ENCODE measurements at places on chromosomes 1 and 21.

DNA sequence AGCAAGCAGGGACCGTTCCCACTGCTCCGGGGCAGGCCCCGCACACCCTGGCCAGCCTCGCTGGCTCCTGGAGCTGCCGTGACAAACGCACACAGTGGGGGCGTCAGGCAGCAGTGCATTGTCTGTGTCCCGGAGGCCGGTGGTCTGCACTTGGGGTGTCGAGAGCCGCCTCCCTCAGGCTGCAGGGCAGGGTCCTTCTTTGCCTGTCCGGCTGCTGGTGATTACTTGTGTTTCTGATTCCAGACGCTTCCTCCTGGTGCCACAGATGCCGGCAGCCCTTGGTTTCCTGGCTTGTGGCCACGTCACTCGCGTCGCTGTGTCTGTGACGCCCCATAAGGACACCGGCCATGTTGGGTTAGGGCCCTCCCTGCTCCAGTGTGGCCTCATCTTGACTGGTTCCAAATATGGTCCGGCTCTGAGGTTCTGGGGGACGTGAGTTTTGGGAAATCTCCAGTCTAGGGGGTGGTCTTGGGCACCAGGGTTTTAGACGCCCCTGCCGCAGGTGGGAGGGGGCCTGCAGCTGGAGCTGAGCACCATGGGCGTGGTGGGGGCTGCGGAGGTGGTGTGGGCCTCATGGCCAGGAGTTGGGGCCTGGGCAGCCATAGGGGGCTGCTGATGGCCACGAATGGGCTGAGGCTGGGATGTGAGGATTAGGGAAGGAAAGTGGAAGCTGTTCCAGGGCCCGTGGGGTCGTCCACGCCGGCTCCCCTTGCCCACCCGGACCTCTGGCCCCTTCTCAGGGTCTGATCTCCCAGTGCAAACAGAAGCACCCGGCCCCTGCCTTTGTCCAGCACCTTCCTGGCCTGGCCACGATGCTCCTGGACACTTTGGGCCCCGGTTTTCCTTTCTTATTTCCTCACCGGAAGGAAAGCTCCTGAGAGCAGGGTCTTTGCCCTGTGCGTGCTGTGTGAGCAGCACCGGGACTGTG lies 41.0 kb downstream of the SLX9 start:
- no peak for DNase-seq

- no peak for DNase-seq
Observed at GRCh38 chr1:211305044-211305443, 21.6 kb upstream of the TRAF5 start.

GRCh38 chr1:205477759-205478247 lies 22.0 kb upstream of the BLACAT1 start:
- no peak for DNase-seq

DNA sequence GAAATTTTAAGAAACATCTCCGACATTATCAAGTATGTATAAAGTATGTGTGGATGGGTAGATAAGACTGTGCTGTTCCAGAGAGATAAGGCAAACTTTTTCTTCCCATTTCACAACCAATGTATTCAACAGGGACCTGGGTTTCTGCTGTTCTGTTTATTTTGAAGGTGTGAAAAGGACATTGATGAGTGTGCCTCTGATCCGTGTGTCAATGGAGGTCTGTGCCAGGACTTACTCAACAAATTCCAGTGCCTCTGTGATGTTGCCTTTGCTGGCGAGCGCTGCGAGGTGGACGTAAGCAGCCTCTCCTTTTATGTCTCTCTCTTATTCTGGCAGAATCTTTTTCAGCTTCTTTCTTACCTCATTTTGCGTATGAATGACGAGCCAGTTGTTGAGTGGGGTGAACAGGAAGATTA lies 174.0 kb downstream of the CRB1 start:
- DNase-seq: no peak

- DNase-seq: no peak
Observed at GRCh38 chr1:63248216-63248615, 74.2 kb upstream of the FOXD3 start.

GRCh38 chr1:195113471-195113870 lies 1494.8 kb downstream of the KCNT2 start:
- DNase-seq: no peak

DNA sequence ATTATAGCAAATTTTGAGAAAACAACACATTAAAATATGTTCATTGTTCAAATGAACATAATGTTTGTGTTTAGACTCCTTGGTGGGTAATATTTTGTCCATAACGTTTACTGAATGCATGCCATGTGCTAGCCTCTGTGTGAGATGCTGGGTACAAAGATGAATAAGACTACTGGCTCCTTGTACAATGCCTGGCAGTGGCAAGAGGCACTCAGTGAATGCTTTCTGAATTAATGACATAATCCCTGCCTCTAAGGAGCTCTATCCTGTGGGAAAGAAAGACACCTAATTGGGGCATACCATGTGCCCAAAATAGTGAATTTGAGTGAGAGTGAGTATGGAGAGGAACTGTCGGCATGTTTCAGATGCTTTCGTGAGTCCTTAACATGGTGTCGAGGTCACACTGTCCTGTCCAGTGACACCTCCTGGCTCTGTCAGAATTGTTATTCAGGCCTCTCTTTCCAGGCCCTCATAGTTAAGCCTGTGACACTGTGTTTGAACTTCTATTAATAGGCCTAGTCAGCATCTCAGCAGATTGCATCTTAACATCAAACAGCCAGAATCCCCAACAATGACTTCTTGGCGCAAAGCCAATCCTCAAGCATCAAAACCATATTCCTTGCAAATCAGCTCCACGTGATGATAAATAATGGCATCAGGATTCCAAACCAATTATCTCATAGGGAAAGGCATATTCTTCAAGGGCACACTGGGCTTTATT lies 32.8 kb upstream of the S1PR1 start:
- DNase-seq: no peak

DNA sequence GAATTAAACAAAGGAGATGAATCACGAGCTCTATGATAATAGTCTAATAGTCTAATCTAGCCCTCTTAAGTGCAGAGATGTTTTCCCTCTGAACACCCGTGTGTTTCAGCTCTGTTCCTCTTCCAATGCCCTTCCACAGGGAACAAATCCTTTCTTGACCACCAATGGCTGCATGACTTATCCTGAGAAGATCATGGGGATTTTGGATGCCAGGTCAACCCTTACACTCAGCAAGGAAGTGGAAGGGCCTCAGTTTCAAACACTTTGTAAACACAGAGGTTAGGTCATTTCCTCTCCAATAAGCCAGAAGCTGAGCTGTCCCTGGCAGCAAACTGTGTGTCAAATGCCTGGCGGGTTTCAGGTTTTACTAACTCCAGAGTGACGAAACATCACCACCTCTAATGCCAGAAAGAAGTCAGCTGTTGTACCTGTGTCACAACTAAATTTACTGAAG lies 200.0 kb downstream of the GABPA start:
- DNase-seq: peak; percentile 95

DNA sequence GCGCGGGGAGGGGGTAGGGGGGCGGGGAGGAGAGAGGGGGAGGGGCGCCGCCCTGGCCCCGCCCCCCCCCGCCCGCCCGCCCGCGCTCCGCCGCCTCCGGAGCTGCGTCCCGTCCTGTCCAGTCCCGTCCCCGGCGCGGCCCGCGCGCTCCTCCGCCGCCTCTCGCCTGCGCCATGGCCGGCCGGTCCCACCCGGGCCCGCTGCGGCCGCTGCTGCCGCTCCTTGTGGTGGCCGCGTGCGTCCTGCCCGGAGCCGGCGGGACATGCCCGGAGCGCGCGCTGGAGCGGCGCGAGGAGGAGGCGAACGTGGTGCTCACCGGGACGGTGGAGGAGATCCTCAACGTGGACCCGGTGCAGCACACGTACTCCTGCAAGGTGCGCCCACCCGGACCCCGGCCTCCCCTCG lies at the start of gene AGRN:
TSS of gene AGRN (plus strand) at position 121 of the 405 bp plus-strand sequence. CDS start at position 174, 53 bp downstream.
- no peak for DNase-seq

GRCh38 chr1:94792473-94793295 lies 27.5 kb upstream of the SLC44A3 start:
- DNase-seq: no peak

DNA sequence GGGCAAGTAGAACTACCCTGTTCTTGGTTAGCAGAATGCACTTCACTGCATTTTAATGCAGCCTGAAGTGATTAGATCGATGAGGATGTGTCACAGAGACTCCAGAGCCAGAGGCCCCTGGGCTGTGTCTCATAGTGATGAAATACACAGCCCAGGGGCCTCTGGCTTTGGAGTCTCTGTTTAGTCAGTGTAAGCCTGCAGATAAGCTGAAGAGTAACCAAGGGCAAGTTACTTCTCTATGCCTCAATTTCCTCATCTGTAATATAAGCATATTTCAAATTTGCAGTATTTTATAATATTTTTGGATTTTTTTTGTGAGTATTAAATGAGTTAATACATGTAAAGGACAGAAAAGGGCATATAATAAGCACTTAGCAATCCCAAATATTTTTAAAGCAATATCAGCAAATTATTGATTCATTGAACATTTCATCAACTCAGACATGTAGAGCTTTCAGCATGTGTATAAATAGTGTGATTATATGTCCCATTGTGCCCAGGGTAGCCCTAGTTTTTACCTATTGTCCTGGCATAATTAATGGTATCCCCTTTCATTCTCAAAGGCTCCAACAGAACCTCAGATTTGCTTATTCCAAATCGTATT lies 23.6 kb upstream of the APOBEC4 start:
- no peak for DNase-seq

- DNase-seq: no peak
Observed at GRCh38 chr1:109802136-109802900, 38.6 kb upstream of the EPS8L3 start.

- no peak for DNase-seq
Observed at GRCh38 chr1:213568929-213569815, 418.6 kb upstream of the PROX1 start.

DNA sequence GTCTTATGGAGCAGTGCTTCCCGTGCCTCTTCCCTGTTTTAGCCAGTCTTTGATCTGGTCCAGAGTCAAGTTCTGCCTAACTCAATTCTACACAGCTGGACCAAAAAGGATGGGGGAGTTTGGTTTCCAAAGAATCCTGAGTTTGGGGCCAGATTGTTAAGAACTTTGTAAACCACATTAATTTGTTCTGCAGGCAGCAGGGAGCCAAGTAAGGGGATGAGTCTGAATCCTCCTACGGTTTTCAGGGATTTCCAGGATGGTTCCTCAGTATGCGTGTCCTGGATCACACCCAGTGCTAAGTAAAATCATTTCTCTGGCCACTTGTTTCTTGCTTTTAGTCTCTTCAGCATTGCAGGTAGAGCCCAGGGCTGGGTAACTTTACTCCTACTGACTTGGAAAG lies 26.1 kb upstream of the GJA5 start:
- DNase-seq: no peak

- no peak for DNase-seq
Observed at GRCh38 chr1:147575376-147575775, 34.1 kb downstream of the BCL9 start.

GRCh38 chr1:150762552-150762951 lies 3.0 kb downstream of the CTSS start:
- no peak for DNase-seq

DNA sequence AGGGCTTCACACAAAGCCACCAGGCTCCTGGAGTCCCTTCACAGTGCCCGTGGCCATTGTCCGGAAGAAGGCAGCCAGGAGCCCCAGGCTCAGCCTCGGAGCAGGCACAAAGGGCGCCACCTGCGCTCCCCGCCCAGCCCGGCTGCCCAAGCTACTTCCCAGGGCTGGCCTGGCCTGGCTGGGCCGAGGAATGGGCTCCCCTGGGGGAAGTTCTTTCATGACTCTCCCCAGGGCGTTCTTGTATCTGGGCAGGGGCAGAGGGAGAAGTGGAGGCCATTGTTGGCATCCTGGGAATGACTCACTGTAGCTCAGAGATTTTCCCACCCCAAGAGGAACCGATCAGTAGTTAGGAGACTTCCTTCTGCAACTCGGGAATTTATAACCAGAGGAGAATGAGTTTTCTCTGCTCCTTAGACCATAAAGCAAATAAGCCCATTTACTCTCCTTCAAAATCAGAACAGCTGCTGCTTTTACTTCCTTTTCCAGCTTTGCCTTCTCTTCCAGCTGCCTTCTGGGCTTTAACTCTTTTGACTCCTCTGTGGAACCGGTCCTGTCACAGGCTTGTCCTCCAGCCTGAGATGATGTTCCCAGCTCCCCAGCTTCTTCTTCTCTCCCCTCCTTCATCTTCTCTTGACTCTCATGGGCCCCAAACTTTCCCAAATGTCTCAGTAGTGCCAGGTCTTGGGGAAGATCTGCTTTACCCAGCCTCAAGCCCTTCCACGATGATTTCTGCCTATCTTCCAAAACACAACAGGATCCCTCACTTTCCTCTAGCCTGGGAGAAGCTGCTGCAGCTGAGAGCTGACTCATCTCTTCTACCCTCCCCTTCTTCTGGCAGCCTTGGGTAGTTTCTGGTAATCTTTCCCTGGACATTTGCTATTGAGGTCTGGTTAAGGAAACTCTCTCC lies 118.7 kb upstream of the CD34 start:
- DNase-seq: no peak

- no peak for DNase-seq
Observed at GRCh38 chr1:76191561-76191960, 117.0 kb downstream of the ST6GALNAC3 start.

- no peak for DNase-seq
Observed at GRCh38 chr1:170618421-170618820, 45.5 kb upstream of the PRRX1 start.

DNA sequence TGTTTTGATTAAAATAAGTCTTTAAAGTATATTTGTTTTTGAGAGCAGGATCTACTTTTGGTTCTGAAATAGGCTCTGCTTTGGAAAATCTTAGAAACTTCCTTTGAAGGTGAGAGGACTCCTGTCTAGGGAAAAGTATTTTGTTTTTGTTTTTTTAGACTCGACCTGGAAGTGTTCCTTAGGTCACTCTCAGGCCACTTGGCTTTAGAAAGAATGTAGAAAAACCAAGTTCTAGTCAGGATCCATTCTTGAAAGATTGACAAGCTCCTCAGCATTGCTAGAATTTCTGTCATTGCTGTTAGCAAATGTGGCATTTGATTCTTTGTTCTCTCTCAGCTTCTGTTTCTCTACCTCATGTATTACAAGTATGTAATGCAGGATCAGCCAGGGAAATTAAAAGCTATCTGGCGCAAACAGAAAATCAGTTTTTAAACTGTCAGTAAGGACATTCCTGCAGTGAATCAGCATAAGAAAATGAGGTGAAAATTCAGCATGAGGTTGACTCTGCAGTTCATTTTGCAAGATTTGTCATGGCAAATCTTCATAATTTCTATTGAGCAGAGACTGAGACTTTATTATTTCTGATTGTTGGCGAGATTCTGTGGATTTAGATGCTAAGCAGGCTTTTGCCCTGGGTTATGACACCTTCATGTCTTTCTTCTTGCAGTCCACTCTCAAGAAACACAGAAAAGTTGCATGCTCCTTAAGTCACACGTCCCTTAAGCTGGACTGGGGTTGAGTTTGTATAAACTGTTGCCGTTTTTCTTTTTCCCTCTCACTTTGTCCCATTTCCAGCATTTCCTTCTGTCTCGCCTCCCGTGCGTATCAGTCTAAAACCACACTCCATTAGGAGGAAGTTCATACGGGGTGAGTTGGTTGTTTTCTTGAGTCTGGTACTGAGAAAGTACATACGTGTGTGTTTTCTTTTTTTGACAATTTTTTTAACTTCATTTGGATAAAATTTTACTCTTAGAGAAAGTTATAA lies 12.6 kb downstream of the NTPCR start:
- no peak for DNase-seq
